Fibroblast of lung (primary cell): ENCODE measurements at places on chromosomes 2 and 18. TPM values are rescaled to one million over a fixed set of nuclear protein-coding genes. Genes with fewer than 3 reads are reported as not detected.

GRCh38 chr2:179263015-179263414 is 1.6 kb downstream of the SESTD1 start:
- peak; percentile 84 for DNase-seq

Gene PSMA8
- polyA plus RNA-seq: not detected in 2 replicates

Gene UPP2
- not detected in 2 replicates for polyA plus RNA-seq

DNA sequence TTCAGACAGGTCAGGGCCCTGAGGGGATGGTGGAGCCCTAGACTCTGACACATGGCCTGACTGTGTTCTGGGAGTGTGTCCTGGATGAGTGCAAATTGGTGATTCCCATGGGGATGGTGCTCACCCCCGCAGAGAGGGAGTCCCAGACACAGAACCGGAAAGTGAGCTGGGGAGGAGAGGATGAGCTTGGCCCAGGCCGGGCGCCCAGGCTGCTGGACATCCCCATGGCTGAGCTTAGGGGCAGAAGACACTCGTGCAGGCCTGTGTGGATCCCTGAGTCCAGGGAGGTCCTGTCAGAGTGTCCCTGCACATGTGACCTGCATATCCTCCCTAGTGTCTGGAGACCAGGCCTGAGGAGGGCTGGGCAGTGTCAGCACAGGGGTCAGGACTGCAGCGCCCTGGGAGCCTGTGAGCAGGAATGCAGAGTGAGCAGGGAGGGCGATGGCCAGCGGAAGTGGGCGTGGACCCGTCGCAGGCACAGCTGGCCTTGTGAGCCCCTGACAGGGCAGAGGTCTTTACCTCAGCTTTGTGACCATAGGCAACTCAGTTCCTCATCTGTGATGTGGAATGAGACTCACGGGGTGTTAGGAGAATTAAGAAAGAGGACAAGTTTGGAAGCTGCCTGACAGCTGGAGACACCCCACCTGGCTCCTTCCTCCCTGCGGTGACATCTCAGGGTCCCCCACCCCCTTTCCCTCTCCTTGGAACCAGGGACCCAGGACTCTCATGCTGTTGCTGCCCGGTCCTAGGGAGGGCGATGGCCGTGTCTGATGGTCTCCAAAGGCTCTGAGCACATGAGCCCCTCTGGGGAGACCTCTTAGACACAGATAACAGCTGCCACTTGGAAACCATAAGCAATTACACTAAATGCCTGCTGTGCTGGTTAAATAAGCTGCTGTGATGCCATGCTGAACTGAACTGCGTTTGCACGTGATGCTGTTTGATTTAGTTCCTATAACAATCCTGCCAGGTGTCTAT is 62.6 kb upstream of the HS6ST1 start:
- no peak for DNase-seq

DNA sequence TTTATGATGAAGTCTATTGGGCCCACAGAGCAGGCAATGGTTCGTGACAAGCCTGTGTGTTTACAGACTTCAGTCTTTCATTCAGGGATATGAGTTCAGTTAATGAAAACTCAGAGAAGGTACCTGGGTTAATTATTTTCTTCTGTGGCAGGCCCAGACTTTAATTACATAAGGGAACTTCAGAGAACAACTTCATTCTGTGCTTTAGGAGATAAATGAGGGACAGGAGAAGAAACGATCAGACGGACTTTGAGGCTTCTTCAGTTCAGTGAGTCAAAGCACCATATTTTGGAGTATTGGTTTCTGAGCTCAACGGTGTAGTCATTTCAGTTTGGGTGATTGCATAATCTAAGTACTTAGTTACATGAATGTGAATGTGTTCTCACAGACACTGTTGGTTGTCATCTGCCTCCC is 203.0 kb upstream of the KCNJ3 start:
- no peak for DNase-seq

DNA sequence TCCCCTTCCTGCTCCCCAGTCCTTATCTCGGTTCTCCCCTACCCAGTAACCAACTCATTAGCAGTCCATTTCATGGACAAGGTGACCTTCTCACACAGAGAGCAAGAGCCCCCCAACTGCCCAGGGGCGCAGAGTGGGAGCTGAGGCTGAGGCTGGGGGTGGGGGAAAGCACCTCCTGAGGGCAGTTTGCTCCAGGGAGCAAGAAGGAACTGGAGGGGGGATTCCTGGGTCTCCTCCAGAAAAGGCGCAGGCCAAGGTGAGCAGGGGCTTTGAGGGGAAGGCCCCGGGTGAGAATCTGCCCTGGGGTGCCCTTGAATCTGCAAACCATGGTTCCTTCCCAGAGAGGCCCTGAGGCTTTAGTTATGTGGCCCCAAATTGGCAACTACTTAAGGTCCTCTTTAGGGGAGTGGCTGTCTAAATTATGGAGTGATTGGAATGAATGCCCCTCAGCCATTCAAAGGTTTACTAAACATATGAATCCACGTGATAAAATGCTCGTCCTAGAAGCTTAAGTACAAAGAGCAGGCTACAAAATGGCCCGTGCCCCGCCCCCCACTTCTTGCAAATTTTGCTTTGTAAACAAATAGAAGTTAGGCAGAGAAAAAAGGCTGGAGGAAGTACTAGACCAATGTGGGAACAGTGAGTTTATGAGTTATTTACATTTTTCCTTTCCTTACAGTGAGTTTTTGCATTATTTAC is 123.5 kb upstream of the HS6ST1 start:
- DNase-seq: peak; percentile 50

DNA sequence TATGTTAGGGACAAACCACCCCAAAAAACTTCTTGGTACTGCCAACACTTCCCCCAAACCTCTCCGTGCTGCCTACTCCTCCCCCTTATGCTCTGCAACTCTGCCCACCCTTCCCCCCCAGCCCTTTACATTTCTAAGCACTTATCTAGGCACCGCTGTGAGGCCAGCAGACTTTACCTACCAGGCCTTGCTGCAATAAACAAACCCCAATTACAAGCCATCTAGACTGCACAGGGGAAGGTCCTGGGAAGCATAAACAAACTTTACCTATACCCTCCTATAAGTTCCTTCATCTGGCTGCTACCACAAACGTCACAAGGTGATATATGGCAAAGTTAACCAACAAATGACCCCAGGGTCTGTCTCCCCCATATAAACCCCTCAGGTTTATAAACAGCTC is 259.4 kb upstream of the GULP1 start:
- DNase-seq: no peak

DNA sequence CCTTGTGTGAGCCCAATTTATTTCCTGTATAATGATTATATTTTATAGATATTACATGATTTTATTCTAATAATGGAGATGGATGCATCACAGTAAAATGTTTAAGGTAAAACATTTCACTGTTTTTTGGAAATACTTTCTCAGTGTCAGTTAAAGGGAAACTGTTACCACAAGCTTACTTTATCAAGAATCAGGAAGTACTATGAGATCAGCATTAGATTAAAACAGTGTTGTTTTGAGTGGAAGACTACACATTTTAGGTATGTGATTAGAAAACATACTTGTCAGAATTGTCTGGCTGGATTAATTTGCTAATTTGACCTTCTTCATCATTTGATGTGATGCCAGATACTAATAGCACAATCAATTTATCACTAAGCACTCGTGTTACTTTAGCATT is at the start of gene HRH4:
TSS of gene HRH4 (plus strand) at position 250 of the 400 bp plus-strand sequence. CDS start at position 342, 92 bp downstream.
- no peak for DNase-seq

DNA sequence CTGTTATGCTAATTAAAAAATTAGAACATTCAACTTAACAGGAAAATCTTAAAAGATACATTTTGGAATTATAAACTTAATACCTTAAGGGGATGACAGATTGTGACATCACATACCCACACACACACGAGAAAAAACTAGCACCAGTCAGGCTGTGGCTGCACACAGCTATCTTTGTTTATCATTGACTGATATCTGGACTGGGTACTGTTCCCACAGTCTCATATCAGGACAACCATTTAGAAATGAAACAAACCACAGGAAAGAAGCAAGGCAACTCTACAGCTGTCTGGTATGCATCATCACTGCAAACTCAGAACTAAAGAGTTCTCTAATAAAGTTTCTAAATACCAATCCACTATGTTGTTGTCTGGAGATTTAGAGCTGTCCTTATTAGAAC is 210.9 kb upstream of the SMAD7 start:
- DNase-seq: peak; percentile 43
